D721Med (cell line): ENCODE measurements at places on chromosomes 1 and 21.

DNA sequence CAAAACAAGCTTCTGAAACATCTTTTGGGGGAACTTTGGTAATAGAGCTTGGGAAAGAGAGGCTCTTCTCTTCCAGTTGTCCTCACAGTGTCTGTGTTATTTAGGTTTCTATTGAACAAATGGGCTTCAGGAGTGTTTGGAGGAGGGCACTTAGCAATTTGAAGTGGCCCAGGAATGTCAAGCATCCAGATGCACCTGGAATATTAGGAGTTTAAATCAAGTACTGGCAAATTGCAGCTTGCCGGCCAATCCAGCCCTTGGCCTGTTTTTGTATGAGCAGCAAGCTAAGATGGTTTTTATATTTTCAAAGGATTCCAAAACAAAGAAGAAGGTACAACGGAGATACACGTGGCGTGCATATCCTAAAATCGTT is 94.7 kb downstream of the CCDC185 start:
- no peak for DNase-seq

GRCh38 chr1:84122780-84123382 is 21.2 kb upstream of the PRKACB start:
- no peak for DNase-seq

GRCh38 chr1:1054971-1055370 is 19.1 kb downstream of the RNF223 start:
- DNase-seq = no peak

DNA sequence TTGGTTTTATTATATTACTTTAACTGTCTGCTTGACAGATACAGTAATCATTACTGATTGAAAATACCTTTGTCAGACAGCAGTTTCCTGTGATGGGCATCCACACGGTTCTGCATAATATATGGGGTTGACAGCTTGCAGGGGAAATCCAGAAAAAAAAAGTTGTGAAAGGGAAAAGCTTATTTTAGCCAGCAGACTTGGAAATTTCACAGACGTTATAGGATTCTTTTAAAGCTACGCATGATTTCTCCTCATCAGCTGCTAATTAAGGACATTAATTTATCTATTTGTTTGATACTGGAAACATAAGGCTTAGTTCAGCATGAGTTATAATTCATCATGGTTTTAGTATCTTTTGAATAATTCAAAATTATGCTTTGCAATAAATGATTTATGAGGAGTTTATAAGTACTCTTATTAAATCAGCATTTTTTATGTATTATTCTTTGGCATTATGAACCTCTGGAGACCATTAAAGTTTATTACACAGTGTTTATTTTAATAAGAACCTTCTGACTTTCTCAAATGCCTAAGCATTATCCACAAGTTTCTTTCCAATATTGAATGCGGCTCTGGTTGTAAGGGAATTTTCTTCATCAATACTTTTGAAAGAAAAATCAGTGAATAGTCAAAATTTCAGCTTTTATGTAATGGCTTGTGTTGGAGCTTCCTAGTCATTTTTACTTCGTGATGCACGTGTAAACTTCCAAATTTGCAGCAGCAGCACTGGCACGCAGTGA is 235.3 kb upstream of the KCNK2 start:
- no peak for DNase-seq

DNA sequence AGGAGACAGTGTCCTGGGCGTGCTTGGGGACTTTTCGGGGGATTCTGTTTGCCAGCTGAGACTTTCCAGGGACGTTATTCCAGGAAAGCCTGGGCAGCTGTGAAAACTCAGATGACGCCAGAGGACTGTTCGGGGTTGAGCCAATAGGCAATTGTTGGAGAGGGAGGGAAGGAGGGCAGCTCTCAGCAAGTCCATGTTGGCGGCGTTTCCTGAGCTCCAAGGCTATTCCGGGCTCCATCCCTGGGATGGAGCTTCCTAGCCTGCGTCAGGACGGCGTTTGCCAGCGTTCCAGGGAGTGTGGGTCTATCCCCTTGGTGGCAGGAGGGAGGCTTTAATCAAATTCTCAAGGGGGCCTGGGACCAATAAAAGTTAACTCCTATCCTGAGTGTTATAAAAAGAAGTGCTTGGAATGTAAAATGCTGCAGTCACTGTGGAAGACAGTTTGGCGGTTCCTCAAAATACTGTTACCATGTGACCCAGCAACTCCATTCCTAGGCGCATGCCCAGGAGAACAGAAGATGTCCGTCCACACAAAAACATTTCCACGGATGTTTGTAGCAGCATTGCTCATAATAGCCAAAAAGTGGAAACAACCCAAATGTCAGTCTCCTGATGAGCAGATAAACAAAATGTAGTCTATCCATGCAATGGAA is 15.2 kb downstream of the SLC27A3 start:
- no peak for DNase-seq

DNA sequence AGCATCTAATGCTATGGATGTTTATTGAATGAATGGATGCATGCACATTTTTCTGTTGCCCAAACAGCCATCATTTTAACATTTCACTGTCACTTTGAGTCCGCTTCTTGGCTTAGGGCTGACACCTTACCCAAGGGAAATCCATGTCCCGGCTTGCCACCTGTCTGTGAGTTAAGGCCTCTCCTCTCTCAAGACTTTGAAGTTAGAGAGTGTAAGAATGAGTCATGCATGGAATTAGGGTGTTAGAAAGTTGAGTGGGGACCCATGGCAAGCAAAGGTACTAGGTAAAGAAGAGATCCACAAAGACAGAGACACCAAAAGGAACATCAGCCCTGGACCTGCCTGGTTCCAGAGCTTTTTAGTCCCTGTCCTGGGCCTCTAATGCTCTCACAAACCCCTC is 35.1 kb downstream of the ATP1A1 start:
- no peak for DNase-seq

GRCh38 chr21:29849735-29850176 is 90.0 kb downstream of the GRIK1 start:
- peak; percentile 11 for DNase-seq

DNA sequence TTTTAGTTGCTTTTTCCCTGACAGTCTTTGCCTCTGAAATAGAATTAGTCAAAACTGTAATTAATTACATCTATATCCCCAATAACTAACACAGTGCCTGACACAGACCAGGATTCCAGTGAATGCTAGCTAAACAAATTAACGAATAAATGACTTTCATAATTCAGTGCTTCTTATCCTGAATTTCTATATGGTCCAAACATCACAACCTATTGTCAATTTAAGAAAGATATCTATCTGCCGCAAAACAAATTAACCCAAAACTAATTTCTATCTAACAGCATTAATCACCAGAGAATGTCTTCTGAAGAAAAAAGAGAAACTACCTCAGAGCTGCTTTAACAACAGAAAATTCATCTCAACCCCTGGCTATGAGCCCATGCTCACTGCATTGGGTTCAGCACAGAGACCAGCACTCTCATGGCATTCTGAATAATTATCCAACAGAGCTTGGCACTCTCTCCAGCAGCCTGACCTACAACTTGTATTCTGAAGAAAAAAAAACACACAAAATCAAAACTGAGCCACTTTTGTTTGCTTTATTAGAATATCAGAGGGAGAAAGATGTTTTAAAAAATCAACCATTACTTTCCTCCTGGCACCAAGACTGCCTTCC is 547.3 kb upstream of the BEND5 start:
- DNase-seq = no peak

- DNase-seq = no peak
Observed at GRCh38 chr1:107141491-107142126, 770 bp downstream of the NTNG1 start.
